ENCODE measurements at places on chromosomes 2 and 18.

GRCh38 chr18:31041271-31042083 lies 1.1 kb downstream of the DSC3 start:
- DNase-seq: no peak

DNA sequence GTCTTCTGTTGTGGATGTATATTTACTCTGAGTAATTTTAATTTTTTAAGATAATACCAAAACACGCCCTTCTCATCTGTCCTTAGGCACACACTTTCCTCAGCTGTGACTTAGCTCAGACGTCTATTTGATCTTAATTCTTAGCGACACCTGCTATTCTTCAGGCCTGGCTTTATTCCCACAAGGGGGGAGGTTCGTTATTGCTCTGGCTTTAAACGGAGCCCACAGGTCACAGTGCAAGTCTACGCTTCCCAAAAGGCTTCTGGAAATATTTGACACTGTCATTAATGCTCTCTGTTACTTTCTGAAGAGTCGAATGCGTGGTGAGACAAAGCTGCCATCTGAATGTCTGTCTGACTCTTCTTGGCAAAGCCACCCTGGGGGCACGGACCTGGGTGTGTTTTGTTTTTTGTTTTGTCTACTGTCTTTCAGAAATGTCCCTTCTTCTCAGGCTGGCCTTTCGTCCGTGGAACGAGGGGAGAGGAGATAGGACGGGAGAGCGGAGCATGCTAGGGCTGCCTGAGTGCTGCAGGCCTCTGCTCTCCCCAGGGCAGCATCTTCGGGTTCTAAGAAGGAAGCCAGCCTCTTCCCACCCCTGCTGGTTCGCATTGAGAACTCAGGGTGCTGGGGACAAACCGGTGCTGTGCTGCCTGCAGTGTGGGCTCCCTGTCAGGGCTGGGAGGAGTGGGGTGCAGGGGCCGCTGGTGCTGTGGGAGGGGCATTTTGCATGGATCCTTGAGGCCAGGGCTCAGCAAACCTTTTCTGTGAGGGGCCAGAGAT lies 61.9 kb downstream of the ASAP2 start:
- DNase-seq: no peak

DNA sequence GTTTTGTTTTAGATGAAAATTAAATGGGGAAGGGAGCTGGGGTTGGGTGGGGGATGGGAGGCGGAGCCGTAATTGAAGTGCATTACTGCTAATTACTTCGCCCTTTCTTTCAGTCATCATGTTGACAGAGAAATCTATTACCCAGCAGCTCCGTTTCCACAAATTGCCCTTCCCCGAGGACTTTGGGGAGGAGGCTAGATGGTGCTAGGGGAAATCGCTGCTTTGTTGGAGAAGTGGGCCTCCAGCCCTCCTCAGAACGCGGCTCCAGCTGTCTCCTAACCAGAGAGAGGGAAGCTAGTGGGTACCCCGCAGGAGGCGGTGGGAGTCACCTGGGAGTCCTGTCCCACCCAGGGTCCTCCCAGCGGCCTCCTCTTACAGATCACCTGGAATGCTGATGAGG lies 130.9 kb upstream of the MYCN start:
- no peak for DNase-seq

GRCh38 chr2:216596980-216597509 lies 36.2 kb upstream of the IGFBP2 start:
- no peak for DNase-seq

DNA sequence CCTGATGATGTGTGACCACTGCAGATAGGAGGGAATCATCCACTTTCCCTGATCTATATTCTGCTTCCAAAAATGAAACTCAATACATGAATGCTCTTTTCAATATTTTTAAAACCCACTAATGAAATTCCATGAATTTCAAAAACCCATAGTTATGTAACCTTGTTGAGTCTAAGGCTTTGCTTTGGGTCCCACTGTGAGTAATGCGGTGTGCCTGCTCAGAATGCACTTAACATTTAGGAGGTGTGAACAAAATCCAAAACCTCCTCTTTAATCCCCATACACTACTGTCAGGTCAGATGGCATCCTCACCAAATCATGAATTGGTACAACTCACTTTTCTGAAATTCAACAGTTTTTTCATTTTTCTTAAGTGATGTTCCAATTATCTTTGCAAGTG lies 50.4 kb downstream of the CCDC93 start:
- DNase-seq: no peak

- no peak for DNase-seq
Observed at GRCh38 chr2:26185954-26186770, 13.3 kb downstream of the GAREM2 start.

DNA sequence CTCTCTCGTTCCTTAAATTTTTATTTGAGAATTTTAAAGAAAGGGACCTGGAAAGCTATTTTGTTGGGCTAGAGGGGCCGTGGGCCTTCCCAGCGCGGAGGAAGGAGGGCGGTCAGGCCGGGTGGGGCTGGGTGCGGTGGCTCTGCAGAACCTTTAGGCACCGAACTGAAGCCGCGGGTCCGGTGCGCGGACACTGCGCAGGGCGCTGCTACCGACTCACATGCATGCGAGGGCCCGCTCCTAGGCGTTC lies 1.6 kb upstream of the TWIST2 start:
- DNase-seq: no peak
